ENCODE measurements at places on chromosomes 1 and 21.

DNA sequence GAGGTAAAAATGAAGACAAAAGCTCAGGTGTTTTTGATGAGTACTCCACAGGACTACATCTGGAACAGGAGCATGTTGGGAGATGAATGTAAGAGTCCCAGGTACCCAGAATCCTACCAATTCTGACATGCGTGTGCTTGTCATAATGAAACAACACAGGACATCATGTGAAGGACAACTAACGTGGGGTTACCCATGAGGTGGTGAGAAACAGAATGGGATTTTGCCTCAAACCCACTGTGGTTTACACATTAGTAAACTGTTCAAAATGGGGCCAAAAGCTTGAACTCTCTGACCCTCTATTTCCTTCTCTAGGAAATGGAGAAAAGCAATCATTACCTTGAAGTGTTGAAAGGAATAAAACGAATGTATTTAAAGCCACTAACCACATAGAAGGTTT is 266.2 kb downstream of the RGS7 start:
- no peak for DNase-seq

- DNase-seq: no peak
Measured at GRCh38 chr1:60448850-60449249, 375.3 kb upstream of the C1orf87 start.

DNA sequence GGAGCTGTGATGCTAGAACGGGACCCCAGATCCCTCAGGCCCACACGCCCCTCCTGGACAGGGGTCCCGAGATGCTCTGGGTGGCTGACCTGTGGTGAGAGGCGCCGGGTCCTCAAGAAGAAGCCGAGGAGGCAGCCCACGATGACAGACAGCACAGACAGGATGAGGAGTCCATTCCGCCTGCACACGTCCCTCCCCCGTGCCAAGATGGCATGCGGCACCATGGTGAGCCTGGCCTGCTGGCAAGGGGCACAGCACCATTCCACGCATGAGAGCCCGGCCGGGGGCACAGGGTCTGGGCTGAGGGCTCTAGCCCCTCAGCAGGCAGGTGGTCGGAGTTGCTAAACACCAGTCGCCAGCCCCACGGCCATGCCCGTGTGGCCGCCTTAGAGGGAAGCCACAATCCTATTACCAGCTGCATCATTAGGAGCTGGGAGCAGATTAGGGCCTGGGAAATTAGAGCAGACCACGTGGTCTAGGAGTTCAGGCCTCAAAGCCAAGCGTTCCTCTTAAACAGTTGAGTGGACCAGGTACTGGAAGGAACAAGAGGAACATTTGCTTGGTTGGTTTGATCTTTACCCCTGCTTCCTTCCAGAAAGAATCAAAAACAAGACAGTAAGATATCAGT is at the start of gene SLC1A7:
TSS of gene SLC1A7 (minus strand) at position 413 of the 628 bp plus-strand sequence. CDS start at position 224, 189 bp downstream.
- DNase-seq: no peak

GRCh38 chr1:246308533-246309075 is 198.5 kb downstream of the SMYD3 start:
- no peak for DNase-seq

GRCh38 chr21:22791986-22792560 is 1793.9 kb downstream of the NCAM2 start:
- DNase-seq: no peak

- DNase-seq: no peak
Measured at GRCh38 chr1:28378906-28379305, 9.4 kb downstream of the PHACTR4 start.

DNA sequence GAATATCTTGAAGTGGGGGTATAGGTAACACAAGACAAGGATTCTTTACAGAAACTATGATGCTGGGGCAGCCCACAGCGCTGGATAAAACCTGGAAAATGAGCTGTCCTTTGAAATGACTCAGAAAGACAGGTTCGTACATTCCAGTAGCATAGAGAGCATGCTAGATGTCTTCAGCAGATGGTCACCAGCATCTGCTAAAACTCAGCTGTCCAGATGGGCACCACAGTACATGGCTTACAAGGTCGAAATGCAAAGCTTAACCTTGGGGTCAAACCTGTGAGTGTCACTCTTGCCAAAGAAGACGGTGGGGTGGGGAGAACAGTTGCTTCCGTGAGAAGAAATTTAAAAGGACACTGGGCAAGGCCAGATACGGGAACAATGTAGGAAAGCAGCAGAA is 41.3 kb upstream of the TRIM45 start:
- DNase-seq: no peak

- DNase-seq: no peak
Measured at GRCh38 chr1:223143537-223144248, 645 bp upstream of the TLR5 start.

DNA sequence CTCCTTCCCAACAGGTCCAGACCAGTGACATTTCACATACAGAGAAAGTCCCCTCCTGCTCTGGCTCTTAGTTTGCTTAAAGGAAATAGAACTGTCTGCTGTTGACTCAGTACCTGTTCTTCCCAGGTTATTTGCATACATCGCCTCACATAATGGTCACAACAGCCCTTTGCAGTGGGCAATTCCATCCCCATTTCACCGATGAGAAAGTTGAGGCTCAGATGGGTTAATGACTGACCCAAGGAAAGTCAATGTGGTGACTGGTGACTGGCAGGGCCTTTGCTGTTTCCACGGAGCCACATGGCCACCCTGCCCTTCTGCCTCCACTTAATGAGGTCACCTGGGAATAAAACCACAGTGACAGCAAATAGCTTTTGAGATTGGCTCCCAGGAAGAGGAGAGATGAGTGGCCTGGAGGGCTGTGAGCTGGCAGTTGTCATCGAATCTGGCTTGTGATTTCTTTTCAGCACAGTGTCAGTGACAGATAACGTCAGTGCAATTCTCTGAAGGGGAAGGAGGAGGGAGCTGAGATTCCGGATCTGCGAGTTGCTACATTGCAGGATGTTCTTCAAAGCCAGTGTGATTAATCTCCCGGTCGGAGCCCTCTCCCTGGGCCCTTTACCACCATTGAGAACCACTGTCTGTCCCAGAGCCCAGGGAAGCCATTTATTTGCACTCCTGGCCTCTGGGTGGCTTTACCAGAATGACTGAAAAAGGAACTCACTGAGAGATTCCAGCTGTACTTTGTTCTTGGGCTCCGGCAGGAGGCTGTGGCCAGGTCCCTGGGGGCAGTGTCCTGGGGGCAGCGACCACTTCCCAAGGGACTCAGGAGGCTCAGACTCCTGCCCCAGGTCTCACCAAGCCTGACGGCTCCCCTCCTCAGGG is 117.2 kb downstream of the CNIH3 start:
- no peak for DNase-seq

GRCh38 chr1:29488794-29489311 is 252.5 kb downstream of the PTPRU start:
- DNase-seq: no peak

DNA sequence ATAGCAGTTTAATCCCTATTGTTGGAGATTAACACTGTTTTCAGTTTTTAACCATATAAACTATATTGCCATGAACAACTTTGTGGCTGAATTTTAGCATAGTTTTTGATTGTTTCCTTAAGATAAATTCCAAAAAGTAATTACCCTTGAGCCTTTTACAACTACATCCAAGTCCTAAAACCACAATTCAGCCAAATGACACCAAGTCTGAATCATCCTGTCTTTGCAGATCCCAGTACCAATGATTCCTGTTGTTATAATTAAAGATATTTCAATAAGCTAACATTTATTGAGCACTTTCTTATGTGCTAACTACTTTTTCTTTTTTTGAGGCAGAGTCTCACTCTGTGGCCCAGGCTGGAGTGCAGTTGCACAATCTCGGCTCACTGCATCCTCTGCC is 35.6 kb downstream of the IL23R start:
- no peak for DNase-seq

DNA sequence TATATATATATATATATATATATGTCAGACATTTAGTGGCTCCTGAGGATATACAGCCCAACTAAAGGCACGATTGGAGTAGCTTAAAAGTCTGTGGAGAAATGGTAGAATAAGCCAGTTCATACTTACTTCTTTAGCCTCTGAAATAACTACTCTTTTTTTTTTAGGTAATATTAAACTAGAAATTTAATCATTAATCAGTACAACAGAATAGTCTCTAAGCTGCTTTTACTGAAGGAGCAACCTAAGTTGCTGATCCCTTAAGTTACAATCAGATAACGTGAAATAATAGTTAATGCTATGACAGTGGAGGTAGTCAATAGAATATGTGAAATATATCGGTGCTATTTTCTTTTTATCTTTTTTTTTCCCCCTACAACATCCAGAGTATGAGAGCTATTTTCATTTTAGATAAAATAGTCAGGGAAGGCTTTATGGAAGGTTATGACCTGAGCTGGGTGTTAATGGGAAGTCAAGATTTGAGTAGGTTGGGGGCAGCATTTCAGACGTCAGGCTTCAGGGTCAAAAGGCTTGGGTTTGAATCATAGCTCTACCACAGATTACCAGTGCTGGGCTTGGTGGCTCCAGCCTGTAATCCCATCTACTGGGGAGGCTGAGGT is 15.6 kb downstream of the ZMPSTE24 start:
- DNase-seq: no peak

DNA sequence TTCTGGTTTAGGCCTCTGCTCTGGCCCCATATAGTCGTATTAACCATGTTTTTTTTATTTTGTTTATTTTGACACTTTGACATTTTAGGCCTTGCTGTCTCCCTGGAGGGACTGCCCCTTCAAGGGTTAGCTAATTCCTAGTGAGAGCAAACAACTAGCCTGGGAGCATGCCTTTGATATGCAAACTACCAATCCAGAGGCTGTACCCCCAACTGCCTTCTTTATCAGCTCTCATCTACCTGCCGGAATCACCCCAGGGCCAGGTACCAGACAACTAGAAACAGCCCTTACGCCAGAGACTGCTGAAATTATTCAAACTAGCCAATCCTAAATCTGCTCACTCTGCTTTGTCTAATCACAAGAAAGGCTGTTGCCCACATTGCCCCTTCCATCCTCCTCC is 13.0 kb upstream of the ST6GALNAC5 start:
- no peak for DNase-seq

DNA sequence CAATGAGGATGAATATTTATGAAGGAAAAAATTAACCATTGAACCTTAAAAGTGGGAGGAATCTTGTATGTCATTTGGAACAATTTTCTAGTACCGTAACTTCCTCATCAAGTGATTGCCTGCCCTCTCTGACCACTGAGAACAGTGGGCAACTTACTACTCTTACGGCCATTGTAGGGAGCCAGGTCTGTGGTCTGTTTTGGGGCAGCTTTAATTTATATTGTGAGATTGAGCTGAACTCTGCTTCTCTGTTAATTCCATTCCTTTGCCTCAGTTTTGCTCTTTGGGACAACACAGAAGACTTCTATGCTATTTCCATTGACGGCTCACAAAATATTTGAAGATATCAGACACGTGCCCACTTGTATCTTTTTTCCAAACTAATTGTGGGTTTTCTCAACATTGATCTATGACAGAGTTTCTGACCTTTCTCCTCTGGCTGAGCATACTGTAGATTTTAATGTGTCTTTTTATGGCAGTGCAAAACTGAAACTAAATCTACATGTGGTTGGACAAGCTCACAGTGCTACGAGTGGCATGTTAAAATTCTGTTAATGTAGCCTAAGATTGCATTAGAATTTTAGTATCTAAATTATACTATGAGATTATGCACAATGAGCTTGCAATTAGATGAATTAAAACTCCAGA is 27.8 kb upstream of the ZNF281 start:
- DNase-seq: no peak

GRCh38 chr1:58746757-58747156 is 37.1 kb downstream of the JUN start:
- no peak for DNase-seq

DNA sequence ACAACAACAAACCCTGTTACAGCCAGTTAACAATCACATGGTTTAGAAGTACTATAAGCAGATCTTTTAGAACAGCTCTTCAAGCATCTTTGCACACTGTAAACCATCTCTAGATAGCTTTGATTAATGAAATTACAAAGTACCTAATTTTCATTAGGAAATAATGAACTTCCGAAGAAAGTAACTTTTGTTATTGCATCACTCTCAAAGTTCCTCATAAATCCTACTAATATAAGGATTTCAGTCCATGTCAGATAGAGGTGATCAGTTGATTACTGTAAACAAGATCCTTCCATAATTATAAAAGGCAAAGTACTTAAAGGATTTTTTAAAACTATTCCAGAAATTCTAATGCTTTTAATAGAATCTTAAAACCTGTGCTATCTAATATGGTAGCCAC is 58.2 kb downstream of the FAF1 start:
- DNase-seq: no peak

DNA sequence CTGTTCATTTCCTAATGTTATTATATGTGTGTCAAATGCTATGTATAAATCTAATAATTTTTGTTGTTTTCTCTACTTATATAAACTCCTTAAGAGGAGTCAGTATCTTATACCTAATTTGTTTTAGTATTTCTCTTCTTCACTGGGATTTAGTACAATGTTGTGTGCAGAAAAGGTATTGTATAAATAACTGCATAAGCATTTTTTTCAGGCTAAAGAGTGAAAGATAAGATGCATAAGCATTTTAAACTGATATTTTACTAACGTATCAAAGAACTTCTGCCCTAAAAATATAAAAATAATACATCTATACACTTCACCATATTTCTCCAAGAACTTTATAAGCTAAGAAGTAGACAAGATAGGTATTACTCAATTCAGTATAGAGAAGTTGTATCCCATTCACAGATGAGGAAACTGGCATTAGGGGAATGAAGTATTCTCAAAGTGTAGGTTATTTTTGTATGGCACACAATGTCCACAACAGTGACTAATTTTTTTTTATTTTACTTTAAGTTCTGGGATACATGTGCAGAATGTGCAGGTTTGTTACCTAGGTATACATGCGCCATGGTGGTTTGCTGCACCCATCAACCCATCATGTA is 59.3 kb downstream of the NUP210L start:
- no peak for DNase-seq

GRCh38 chr1:227318853-227319607 is 738 bp upstream of the CDC42BPA start:
- no peak for DNase-seq

GRCh38 chr21:26148840-26149354 is 21.7 kb downstream of the APP start:
- DNase-seq: no peak

GRCh38 chr1:162180813-162181212 is 111.3 kb downstream of the NOS1AP start:
- DNase-seq: no peak

GRCh38 chr1:172837816-172838679 is 179.1 kb downstream of the FASLG start:
- no peak for DNase-seq

DNA sequence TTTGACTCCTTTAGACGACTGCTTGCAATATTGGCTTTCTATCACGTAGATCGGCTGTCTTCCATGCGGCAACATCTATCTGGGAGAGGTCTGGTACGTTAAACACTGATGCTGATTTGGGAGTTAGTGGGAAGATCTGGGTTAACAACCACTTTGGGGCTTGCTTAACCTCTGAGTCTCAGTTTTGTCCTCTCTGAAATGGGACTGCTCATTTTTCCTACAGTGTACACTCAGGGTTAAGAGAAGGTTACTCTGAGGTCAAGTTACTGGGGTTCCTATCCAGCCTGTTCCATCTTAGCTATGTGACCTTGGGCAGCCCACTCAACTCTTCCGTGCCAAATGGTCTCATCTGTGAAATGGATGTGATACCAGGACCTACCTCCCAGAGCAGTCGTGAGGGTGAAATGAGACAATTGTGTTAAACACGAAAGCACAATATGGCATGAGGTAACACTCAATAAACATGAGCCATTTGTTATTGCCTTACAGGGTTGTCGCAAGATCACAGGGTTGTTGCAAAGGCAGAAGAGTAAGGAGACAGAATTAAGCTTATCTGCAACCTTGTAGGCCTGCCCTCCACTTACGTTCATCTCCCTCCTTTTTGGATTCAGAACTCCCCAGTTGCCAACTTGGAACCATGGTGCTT is 5.6 kb downstream of the ABCA4 start:
- DNase-seq: no peak

GRCh38 chr1:38418195-38419030 is 371.8 kb upstream of the POU3F1 start:
- no peak for DNase-seq
